ENCODE measurements at places on chromosomes 13 and 19. TPM values are rescaled to one million over a fixed set of nuclear protein-coding genes. Genes with fewer than 3 reads are reported as not detected.

Gene PCDH17
- not detected for total RNA-seq

Gene TBC1D4
- total RNA-seq, result 50.8 TPM

Gene PSG1
- total RNA-seq, result not detected

Gene EFNA2
- not detected for total RNA-seq

Gene TEKTIP1
- 1.2 TPM for total RNA-seq

- H3K36me3 ChIP-seq, result no peaks in the 10 kb centered on the region
- no peak overlapping the region for H3K27ac ChIP-seq
- H3K4me3 ChIP-seq, result no peak overlapping the region
- peaks cover 22% of the 10 kb centered on the region for H3K4me1 ChIP-seq
- DNase-seq, result no peak
Observed at GRCh38 chr19:55481148-55481793, 3.7 kb upstream of the NAT14 start.

DNA sequence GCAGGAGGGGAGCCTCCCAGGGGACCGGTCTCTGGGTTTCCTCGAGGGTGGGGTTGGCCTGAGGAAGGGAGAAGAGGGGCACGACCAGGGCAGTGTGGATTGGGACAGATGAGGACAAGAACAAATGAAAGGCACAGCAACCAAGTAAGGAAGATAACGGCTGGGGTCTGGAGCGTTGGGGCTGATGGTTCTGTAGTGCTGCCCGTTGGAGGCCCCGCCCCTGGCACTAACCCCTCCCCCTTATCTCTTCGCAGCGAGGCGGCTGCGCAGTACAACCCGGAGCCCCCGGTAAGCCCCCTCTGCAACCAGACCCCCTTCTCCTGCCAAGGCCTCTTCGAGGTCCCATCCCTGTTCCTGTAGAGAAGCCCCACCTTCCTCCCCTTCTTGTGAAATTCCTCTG is 2.2 kb downstream of the CAPNS1 start:
- DNase-seq, result no peak
- H3K27ac ChIP-seq, result no peak overlapping the region
- H3K27me3 ChIP-seq, result no peaks in the 10 kb centered on the region
- H3K36me3 ChIP-seq, result peaks cover 28% of the 10 kb centered on the region

DNA sequence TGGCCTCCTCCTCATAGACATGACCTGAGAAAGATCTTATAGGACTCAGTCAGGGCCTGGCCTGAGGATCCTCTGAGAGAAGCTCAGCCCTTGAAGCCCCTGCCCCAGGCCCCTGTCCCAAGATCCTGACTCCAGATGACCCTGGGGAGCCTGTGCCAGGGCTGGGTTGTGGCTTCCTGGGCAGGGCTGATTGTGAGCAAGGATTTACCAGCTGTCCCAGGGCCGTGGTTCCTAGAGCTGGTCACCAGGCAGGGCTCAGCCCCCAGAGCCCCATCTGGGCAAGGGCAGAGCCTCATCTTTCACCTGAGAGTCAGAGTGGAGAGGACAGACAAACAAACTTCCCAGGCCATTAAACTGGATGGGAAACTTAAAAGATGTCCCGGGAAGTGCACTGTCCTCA is 1.9 kb downstream of the CEACAM21 start:
- H3K27me3 ChIP-seq, result no peaks in the 10 kb centered on the region
- H3K36me3 ChIP-seq, result peaks cover 42% of the 10 kb centered on the region
- H3K4me1 ChIP-seq, result peaks cover 20% of the 10 kb centered on the region
- no peak overlapping the region for H3K4me3 ChIP-seq

DNA sequence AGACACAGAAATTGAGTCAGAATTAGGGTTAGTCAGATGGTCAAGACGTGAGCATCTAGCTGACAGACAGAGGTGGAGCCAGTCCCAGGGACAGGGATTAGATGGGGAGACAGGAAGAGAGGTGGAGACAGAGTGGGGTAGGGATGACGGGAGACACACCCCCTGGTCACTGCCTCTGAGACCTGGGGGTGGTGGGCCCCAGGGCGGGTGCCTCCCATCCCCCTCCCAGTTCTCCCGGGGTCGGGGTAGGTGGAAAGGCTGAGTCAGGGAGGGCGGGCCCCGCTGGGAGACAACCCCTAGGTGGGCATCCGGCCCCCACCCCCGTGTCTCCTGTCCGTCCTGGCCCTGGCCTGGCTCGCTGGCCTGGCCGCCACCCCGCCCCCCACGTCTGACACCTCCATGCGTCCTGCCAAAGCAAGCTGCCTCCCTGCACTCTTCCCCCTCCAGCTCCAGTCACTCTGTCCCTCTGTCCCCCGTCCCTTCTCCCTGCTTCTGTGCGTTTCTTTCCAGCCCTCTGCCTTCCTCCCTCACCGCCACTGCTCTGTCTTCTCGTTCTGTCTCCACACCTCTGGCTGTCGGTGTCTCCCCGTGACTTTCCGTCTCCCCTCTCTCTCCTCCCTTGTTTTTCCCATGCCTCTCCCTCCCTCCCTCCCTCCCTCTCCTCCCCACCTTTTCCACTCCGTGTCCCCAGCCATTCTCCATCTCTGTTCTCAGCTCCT is 15.1 kb downstream of the CCDC97 start:
- no peaks in the 10 kb centered on the region for H3K27me3 ChIP-seq
- peaks cover 22% of the 10 kb centered on the region for H3K36me3 ChIP-seq
- DNase-seq, result peak; percentile 47
- peaks cover 50% of the 10 kb centered on the region for H3K4me1 ChIP-seq
- peak overlapping the region; percentile 79 for H3K27ac ChIP-seq
- H3K4me3 ChIP-seq, result no peak overlapping the region

DNA sequence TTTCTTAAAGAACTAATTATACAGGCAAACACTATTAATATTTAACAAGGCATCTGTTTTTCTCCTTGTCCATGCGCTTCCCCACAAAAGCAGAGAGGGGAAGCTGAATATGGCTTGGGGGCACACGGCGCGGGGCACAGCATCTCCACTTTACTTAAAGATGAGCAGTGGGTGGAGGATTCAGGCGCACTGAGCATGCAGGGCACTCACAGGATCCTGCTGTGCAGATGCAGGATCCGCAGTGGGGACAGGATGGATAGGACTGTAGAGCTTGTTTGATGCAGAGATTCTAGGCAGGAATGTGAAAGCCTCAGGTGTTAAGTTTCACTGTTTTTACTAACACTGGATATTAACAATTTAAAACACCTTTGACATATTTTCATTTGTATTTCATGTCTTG is 43.3 kb downstream of the ATP11A start:
- no peak overlapping the region for H3K4me3 ChIP-seq
- H3K27ac ChIP-seq, result no peak overlapping the region
- no peaks in the 10 kb centered on the region for H3K36me3 ChIP-seq
- DNase-seq, result no peak
- no peaks in the 10 kb centered on the region for H3K27me3 ChIP-seq
- no peaks in the 10 kb centered on the region for H3K4me1 ChIP-seq

DNA sequence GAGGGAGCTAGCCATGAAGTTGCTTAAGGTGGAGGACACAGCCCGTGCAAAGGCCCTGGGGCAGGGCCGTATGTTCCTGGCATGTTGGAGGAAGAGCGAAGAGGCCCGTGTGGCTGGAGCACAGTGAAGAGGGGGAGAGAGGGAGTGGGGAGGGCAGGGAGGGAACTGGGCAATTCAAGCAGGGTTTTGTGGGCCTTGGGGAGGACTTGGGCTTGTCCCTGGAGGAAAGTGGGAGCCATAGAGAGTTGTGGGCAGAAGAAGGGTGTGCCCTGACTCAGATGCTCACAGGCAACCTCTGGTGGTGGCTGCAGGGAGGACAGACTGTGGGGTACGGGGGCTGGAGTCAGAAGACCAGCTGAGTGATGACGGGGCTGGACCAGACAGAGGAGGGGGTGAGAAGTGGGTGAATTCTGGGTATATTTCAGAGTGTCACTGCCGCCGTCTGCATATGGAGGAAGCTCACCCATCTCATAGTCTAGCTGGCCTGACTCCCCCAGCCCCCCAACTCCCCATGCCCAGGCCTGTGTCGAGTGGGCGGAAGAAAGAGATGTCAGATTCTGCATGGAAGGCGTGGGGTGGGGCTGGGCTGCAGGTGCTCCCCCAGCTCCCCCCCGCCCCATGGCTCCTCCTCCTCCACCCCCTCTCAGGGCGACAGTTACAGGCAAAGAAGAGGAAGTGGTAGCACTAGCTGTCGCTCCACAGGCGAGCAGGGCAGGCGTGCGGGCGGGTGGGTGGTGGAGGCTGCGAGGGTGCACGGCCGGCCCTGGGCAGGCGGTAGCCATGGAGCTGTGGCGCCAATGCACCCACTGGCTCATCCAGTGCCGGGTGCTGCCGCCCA is at the start of gene VAV1:
VAV1 (plus strand) TSS at position 681 of the 838 bp plus-strand sequence; CDS start at position 781, 100 bp downstream.
- H3K27ac ChIP-seq, result peak within 1 kb of the TSS; percentile 93
- peak within 1 kb of the TSS; percentile 98 for H3K4me3 ChIP-seq
- peak; percentile 76 for DNase-seq
- H3K36me3 ChIP-seq, result peaks cover 5% of the 10 kb centered on the region

DNA sequence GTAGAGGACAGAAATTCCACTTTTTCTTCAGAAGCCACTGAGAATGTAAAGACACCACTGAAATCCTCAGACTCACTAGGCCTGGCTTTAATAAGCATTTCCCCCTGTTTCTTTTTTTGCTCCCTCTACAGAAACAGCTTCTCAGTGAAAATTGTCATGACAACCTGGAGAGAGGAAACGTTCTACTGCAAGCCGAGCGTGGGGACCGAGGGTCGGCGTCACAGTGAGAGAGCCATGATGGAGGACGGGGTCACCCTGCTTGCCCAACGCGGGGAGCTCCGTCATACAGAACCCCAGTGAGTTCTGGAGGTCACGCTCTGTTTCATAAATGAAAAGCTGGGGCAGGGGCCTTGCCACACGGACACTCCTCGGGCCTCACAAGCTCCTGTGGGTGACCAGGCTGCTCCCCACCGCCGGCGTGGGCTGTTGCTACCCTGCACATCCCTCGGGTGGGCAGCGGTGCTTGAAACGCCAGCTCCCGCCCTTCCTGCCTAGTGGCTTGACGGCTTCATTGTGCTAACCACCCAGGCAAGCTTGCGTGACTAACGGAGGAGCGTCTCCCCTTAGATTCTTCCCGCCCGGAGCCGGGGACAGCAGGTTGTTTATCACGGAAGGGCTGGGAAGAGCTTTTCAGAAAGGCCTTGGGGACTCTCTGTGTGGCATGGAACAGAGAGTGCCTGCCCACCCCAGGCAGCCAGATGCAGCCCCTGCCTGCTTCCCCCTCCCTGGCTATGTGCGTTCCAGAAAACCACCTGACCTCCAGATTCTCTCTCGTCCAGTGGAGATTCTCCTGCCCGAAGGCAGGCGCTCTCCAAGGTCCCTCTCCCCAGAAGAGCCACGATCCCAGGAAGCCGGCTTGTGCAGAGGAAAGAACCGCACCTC is 153.6 kb downstream of the KATNAL1 start:
- H3K27me3 ChIP-seq, result no peaks in the 10 kb centered on the region
- H3K4me3 ChIP-seq, result no peak overlapping the region
- H3K36me3 ChIP-seq, result no peaks in the 10 kb centered on the region

DNA sequence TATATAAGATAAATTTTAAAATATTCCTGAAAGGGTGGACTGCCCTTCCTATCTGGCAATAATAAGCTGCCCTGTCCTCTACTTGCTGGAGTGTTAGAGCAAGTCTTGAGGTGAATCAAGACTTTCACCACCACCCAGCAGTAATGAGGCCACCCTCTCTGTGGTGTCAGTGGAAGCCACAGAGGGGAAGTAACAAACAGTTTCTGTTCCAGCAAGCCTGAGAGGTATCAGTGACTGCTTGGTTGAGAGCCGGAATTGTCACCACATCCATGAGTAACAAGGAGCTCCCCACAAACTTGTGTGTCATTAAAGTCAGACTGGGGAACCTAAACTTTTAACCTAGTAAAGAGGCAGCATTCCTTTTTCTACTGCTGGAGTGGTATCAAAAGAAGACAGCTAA is 532.7 kb upstream of the SPRY2 start:
- no peaks in the 10 kb centered on the region for H3K36me3 ChIP-seq
- H3K27ac ChIP-seq, result no peak overlapping the region
- DNase-seq, result no peak
- H3K4me1 ChIP-seq, result no peaks in the 10 kb centered on the region
- H3K27me3 ChIP-seq, result no peaks in the 10 kb centered on the region
- H3K4me3 ChIP-seq, result no peak overlapping the region

GRCh38 chr19:10238172-10238783 is 7.1 kb upstream of the S1PR2 start:
- H3K36me3 ChIP-seq, result no peaks in the 10 kb centered on the region
- no peak overlapping the region for H3K27ac ChIP-seq
- no peak overlapping the region for H3K4me3 ChIP-seq

GRCh38 chr19:20860339-20860738 is 62.7 kb upstream of the ZNF85 start:
- DNase-seq, result no peak
- no peaks in the 10 kb centered on the region for H3K27me3 ChIP-seq
- H3K27ac ChIP-seq, result no peak overlapping the region
- no peaks in the 10 kb centered on the region for H3K36me3 ChIP-seq

GRCh38 chr19:5305163-5305562 is 35.4 kb downstream of the PTPRS start:
- H3K27me3 ChIP-seq, result no peaks in the 10 kb centered on the region
- H3K27ac ChIP-seq, result no peak overlapping the region
- no peaks in the 10 kb centered on the region for H3K36me3 ChIP-seq
- no peak overlapping the region for H3K4me3 ChIP-seq
- DNase-seq, result no peak

GRCh38 chr19:1226227-1226518 is 11.6 kb downstream of the CBARP start:
- H3K27ac ChIP-seq, result no peak overlapping the region
- no peak overlapping the region for H3K4me3 ChIP-seq
- H3K4me1 ChIP-seq, result no peaks in the 10 kb centered on the region
- no peak for DNase-seq

GRCh38 chr13:40476175-40476958 is 190.1 kb downstream of the FOXO1 start:
- no peak overlapping the region for H3K4me3 ChIP-seq
- H3K4me1 ChIP-seq, result peaks cover 15% of the 10 kb centered on the region
- H3K27ac ChIP-seq, result no peak overlapping the region

GRCh38 chr19:28523619-28524018 is 689.3 kb downstream of the UQCRFS1 start:
- H3K36me3 ChIP-seq, result no peaks in the 10 kb centered on the region
- H3K4me1 ChIP-seq, result no peaks in the 10 kb centered on the region
- no peaks in the 10 kb centered on the region for H3K27me3 ChIP-seq
- DNase-seq, result no peak
- no peak overlapping the region for H3K4me3 ChIP-seq

Data from CD8-positive, alpha-beta memory T cell (primary cell).